ENCODE measurements at places on chromosomes 4 and X.

- no peak for DNase-seq
Observed at GRCh38 chr4:98712607-98713006, 54.2 kb upstream of the TSPAN5 start.

GRCh38 chr4:177194906-177195305 lies 114.8 kb upstream of the NEIL3 start:
- DNase-seq: no peak

- DNase-seq: no peak
Observed at GRCh38 chr4:162847945-162848549, 318.6 kb downstream of the NAF1 start.

GRCh38 chrX:153784325-153784967 lies 3.6 kb downstream of the SRPK3 start:
- DNase-seq: no peak

DNA sequence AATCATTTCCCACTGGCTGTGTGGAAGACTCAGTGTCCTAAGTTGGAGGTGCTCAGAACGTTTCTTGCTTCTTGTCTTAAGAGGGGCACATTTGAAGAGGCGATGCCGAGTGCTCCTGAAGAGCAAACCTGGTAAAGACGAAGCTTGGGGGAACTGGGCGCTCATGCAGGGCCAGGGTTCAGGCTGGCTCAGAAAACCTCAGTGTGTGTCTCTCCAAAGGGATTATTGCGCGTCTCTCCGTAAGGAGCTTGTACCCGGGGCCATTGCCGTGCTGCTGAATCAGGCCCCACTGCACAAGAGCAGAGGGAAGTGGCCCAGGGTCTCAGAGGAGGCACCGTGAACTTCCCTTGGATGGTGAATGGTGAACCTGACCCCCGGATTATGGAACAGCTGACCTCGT lies 44.4 kb downstream of the PSAPL1 start:
- DNase-seq: no peak

DNA sequence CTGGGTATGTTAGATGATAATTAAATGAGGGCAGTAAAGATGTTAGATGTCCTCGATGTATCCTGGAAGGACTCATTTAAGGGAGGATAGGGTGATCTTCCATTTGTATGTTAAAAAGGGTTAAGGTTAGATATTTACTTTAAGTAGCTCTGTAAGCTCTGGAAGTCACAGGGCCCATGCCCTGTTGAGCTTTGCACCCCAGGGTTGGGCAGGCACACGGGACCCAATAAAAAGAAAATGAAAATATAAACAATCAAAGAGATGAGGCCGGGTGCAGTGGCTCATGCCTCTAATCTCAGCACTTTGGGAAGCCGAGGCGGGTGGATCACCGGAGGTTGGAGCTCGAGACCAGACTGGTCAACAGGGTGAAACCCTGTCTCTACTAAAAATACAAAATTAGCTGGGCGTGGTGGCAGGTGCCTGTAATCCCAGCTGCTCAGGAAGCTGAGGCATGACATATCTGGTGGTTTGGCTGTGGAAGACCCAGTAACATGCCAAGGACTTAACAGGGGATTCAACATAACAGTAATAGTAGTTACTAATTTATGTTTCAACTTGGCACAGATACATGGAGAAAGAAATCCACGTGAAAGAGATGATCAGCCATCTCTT lies 16.9 kb upstream of the PHEX start:
- no peak for DNase-seq

DNA sequence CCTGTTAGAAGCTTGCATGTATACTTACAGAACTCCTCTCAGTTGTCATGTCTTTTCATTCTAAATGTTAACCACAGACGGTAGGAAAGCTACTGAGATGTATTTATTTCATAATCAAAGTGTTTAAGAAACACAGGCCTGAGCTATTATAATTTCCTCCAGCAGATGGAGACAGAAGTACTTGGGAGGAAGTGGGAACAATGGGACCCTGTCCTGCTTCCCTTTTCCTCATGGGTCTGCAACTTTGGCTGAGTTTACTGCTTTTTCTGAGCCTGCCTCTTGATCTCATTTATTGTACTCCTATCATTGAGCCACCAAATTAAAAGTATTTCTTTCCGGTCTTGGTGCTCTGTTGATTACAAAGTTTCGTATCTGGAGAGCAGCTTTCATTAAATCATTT lies 67.7 kb upstream of the SPANXN2 start:
- no peak for DNase-seq

DNA sequence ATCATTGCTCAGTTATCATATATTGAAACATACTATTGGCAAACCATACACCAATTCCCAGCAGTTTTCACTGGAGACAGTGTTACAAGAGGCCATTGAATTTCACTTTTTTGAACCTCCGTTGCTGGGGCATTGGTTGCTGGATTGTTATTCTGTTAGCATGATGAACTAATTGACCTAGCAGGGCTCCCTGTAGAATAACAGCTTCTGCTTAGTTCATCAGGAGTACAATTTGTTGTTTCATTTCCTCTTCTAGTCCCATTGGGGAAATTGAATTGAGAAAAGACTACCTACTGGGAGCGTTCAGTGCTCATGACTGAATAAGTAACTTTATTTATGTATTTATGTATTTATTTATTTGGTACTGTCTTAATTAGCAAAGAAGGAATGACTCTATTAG lies 151.6 kb downstream of the SLIT2 start:
- DNase-seq: no peak

- no peak for DNase-seq
Observed at GRCh38 chr4:184329659-184330400, 112.2 kb upstream of the ENPP6 start.

GRCh38 chr4:82898322-82899243 lies 2.0 kb upstream of the THAP9 start:
- no peak for DNase-seq

DNA sequence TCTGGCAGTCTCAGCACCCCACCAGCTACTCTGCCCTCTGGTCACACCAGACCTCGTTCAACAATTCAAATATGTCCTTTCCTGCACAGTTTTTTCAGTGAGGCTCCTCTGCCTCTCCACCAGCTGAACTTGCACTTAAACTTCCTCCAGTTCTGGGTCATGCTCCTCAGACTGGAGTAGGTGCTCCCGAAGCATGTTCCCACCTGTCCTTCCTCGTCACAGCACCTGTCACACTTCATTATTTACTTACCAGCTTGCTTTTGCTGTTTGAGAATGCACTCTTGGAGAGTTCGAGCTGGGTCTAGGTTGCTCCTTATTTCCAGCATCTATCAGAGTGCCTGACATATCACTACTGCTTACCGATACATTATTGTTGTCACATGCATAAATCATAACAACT lies 144.8 kb upstream of the TTC29 start:
- DNase-seq: no peak

- no peak for DNase-seq
Observed at GRCh38 chr4:79682801-79683530, 274.9 kb upstream of the GK2 start.

- DNase-seq: no peak
Observed at GRCh38 chr4:169039251-169039954, 29.3 kb upstream of the CBR4 start.

GRCh38 chr4:106021737-106022410 lies 126.6 kb downstream of the NPNT start:
- no peak for DNase-seq

DNA sequence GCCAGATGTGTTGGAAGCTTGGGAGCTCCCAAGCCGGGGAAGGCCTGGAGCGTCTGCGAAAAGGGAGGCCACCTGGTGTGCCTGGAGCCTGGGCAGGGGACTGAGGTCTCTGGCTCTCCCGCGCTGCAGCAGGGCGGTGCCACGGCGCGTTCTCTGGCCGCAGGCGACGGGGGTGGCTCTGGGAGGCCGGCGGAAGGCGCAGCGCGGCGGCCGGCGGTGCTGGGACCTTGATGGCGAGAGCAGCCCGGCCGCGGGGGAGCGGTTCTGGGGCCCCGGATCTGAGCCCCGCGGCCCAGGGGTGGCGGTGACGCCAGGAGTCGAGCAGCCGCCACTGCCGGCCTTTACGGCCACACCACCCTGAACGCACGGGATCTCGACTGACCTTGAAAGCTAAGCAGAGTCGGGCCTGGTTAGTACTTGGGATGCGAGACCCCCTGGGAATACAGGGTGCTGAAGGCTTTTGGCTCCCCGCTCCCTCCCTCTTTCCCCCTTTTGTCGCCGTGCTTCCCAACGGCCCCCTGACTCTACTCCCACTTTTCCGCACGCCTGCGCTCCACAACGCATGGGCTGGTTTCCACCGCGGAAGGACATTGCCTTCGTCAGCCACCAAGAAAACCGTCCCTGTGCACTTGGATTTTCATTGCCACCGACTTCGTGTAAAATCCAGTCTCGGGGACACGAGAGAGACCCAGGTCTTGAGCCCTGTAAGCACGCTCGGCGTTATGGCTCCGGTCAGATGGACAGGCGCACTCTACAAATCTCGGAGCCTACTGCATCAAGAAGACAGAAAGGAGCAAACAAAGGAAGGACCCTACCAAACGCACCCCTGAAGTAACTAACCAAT lies 9.5 kb downstream of the FRG2 start:
- no peak for DNase-seq

GRCh38 chr4:153763404-153763803 lies 3.6 kb upstream of the RNF175 start:
- DNase-seq: no peak

DNA sequence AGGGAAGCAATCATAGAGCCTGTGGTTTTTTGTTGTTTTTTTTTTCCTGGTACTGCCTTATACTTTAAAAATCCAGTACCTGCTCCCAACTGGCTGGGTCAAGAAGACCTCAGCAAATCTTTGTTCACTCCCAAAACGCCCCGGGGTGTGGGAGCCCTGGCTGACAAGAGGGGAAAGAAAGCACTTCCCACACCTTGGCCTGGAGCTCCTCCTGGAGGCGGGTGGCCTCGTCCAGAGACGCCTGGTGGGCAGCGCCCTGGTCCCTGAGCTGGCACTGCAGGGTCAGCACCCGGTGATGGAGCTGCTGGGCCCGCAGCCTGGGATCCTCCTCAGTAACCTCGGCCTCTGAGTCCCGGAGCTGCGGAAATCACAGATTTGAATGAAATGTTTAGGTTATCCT lies 38.2 kb downstream of the C4orf50 start:
- DNase-seq: no peak

DNA sequence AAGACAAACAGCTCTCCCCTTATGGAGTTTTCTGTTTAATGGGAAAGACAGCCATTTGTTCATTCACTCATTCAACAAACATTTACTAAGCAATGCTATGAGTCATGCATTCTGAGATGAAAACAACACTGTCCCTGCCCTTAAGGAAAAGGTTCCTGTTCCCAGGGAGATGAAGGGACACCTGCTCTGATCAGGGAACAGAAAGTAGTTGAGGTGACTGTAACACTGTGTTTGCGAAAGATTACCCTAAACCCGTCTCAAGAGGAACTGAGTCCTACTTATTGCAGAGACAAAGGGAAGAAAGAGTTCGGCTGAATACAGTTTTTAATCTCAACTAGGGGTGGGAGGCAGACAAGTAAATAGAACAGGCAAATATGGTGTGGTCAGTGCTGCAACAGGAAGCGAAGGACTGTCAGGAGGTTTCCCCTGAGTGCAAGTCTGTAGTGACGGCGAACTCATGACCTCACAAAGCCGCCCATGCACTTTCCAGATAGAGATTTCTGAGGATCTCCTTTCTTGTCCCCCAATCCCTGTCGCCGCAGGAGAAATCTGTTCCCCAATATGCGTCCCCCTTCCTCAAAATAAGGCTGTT lies 712 bp downstream of the STX18 start:
- no peak for DNase-seq

- DNase-seq: no peak
Observed at GRCh38 chrX:20244931-20245330, 21.8 kb downstream of the RPS6KA3 start.

DNA sequence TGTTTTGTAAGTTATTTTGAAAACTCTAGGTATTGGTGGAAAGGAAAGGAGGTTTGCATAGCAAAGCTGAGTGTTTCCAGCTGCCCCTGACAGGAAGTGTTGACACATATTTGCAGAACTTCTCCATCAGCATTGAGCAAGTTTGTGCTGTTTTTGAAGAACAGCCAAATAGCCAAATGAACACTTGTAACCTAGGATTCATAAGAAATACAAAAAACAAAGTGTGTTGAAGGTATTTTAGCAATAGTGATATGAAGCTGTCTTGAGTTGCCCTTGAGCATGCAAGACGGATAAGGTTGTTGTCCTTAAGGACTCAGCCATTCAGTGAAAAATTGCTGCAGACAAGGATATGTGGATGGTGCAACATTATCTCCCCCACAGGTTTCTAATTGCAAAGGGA lies 68.3 kb upstream of the PGM2 start:
- no peak for DNase-seq
